Neural crest cell (in vitro differentiated cells): ENCODE measurements at places on chromosomes 11 and 22.

DNA sequence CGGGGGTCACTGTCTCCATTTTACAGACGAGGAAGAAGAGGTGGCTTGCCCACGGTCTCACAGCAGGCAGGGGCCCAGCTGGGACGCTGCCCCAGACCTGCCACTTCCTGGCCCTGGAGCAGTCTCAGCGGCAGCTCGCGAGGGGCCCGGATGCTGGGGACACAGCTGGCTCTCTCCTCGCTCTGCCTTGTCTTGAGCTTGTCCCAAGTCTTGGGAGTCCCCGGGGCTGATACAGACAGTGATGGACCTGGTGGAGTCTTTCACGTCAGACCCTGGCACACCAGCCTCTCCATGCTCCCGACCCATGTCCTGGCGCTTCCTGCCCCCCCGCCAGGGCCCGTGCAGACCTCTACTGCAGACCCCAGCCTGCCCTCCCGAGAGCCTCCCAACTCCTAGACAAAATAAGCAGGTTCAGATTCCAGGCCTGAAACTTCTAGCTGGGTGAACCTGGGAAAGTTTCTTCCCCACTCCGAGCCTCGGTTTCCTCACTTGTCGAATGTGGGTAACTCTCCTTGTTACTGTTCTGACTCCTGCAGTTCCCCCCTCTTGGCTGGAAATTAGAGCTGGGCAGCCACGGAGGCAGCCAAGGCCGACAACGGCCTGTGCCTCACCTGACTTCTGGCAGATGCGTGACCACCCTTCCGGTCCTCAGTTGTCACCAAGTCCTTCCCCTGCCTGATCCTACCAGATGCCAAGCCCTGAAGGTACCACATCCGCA is 145.4 kb downstream of the CACNA1I start:
- peaks cover 53% of the 10 kb centered on the region for H3K27me3 ChIP-seq
- no peak for DNase-seq
- H3K4me1 ChIP-seq: peaks cover 48% of the 10 kb centered on the region
- no peak overlapping the region for H3K27ac ChIP-seq
- no peaks in the 10 kb centered on the region for H3K36me3 ChIP-seq

DNA sequence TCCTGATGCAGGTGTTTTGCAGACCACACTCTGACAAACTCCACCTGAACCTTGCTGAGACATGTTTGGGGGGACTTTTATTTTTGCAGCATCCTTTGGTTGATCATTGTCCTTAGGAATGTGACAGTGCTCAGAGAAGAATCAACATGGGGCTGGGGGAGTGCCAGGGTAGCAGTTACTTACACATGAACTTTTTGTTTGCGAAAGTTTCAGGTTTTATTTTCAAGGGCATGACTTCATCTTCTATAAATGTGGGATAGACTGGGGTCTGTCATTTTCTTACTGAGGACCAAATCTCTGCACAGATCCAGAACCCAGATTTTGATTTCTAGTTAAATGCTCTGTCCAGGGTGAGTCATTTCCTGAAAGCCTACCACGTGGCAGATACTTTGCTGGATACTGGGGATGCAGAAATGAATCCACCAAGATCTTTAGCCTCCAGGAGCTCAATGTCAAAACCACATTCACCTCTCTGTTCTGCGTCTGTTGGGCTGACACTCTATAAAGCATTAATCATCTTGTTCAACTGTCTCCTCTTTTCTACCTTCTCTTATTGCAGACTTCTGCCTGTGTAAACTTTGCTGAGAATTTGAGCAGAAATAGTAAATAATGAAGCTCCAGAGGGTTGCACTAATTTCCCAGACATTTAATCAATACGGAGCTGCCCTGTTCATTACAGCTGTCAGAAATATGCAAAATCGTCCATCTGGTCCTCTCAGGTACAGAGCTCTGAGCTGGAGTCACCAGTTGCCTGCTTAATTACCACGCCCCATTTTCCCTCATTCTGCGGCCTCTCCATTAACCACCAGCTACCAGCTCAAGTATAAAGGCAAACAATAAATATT is 387.9 kb downstream of the MIAT start:
- H3K27me3 ChIP-seq: no peaks in the 10 kb centered on the region
- no peaks in the 10 kb centered on the region for H3K36me3 ChIP-seq
- H3K4me1 ChIP-seq: peaks cover 37% of the 10 kb centered on the region
- no peak for DNase-seq
- no peak overlapping the region for H3K4me3 ChIP-seq
- no peak overlapping the region for H3K27ac ChIP-seq

DNA sequence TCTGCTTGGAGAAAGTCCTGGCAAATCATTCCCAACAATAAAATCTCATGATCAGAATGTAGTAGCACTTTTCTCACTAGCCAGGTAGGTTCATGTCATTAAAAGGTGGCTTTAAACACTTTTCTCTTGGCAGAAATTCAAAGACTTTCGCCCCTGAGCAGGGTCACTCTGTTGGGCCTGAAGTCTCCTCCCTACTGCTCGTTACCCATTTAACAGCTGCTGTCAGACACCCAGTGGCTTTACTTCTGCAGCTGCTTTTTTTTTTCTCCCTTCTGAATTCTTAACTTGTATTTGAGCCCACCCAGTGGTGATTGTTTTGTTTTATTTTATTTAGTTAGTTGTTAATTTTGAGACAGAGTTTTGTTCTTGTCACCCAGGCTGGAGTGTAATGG is 25.0 kb downstream of the ARHGAP8 start:
- no peaks in the 10 kb centered on the region for H3K27me3 ChIP-seq
- peaks cover 4% of the 10 kb centered on the region for H3K36me3 ChIP-seq
- no peak overlapping the region for H3K4me3 ChIP-seq
- no peaks in the 10 kb centered on the region for H3K4me1 ChIP-seq
- no peak overlapping the region for H3K27ac ChIP-seq
- DNase-seq: no peak

DNA sequence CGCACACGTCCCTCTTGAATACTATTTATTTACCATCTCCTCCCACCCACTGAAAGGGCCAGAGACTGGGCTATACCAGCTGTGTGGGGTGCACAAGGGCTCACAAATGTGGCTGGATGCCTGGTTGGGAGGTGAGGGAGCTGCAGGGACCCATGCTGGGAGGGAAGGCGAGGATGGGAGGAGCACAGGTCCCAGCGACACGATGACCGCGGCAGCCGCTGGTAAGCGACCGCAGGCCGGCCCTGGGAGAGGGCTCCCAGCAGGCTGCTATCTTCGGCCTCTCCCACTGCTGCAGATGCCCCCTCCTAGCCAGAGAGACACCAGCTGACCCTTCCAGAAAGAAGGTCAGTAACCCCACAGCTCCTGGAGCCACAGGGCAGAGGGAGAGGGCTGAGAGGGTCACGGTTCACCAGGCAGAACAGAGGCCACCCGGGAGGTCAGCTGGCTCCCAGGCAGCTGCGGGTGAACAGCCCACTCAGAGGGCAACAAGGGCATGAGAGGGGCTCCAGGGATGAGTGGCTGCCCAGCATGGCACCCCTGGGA is 163.9 kb downstream of the CRYBB2 start:
- no peaks in the 10 kb centered on the region for H3K27me3 ChIP-seq
- H3K4me1 ChIP-seq: peaks cover 46% of the 10 kb centered on the region
- DNase-seq: no peak
- H3K36me3 ChIP-seq: peaks cover 2% of the 10 kb centered on the region

- DNase-seq: no peak
- no peak overlapping the region for H3K4me3 ChIP-seq
- H3K27me3 ChIP-seq: no peaks in the 10 kb centered on the region
- no peak overlapping the region for H3K27ac ChIP-seq
Observed at GRCh38 chr11:79039122-79039521, 401.7 kb downstream of the TENM4 start.

DNA sequence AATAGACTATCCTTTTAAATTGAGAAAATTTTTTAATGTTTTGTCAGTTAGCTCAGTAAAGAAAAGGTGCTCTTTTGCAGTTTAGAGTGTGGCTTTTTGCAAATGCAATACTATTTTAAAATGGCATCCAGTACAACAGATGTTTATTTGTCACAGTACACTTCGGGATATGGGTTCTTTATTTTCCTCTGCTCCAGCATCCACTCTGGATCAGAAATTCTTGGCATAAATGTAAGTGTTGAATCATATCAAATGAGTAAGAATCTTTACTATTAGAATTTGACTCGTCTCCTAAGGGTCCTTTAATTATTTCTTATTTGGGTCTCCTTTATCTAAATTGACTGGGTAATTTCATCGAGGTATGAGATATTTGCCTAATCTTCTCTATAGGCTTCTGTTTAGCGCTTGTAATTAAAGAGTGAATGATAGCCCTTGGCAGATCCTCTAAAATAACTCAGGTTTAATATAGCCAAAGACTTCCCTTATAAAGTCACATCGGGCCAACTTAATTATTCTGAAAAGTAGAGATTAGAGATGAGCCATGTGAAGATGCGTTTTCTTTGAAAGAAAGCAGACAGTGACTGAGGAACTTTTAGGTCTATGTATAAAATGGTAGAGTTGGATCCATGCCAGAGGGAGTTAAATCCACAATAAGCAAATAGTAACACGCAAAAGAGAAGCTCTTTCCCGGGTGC is 132.7 kb downstream of the CASP12 start:
- no peak overlapping the region for H3K4me3 ChIP-seq
- no peaks in the 10 kb centered on the region for H3K27me3 ChIP-seq
- no peaks in the 10 kb centered on the region for H3K4me1 ChIP-seq
- DNase-seq: no peak

DNA sequence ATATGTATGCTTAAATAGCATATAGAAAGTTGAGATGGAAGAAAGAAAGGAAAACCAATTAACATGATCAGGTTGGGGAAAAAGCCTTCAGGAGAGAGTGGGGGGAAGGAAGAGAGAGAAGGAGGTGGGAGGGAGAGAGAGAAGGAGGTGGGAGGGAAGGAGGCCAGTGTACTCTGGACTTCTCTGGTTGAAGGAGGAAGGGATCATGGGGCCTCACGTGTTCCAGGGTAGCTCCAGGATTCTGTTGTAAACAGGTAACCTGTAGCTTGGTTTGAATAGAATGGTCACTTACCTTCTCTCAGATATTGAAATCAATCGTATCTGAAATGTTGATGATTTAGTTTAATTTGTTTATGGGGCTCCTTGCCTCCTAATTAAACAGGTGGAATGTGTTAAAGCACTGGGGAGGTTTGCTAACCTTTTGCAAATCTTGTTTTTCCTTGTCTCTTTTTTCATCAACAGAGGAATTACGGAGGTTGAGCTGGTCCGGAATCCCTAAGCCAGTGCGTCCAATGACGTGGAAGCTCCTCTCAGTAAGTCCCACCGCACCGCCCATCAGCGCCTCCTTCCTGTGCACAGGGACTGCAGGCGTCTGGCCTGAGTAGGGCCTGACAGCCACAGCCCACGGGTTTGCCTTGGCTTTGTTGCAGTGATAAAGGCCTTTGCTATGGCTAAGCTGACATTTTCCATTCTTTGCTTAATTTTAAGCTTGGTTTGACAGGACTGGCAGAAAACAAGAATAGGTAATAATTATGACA is 115.9 kb downstream of the TBC1D22A start:
- no peak for DNase-seq
- no peak overlapping the region for H3K27ac ChIP-seq

DNA sequence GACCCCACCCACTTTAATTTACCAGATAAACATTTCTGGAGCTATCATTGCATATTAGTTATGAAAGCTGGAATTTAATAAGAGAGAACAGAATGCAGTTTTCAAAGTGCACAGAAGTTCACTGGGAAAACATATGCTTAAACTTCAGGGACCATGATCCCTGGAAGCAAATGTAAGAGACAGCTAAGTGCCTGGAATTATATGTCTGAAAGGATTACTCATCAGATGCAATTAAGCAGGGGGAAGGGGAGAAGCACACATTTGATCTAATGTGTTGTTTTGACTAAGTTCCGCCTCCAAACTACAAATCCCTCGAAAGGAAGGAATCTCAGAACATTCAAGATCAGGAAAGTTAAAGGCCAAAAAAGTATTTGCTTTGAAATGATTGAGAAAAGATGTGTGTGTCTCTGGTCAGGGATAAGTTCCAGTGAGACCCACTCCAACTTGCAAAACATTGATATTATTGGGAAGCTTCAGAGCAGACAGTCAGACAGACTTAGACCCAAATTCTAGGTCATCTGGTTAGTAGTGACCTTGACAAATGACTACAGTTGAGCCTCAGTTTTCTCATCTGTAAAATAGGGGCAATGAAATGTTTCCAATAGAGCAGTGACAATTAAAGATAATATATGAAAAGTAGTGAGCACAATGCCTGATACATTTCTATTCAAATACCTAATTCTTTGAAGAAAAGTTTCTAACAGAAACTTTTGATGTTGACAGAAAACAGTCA is 147.6 kb downstream of the ME3 start:
- DNase-seq: no peak
- H3K4me1 ChIP-seq: peaks cover 8% of the 10 kb centered on the region
- no peak overlapping the region for H3K4me3 ChIP-seq
- H3K36me3 ChIP-seq: peaks cover 35% of the 10 kb centered on the region

- H3K36me3 ChIP-seq: no peaks in the 10 kb centered on the region
- H3K27me3 ChIP-seq: no peaks in the 10 kb centered on the region
- no peak overlapping the region for H3K27ac ChIP-seq
- no peak for DNase-seq
- H3K4me3 ChIP-seq: no peak overlapping the region
- peaks cover 14% of the 10 kb centered on the region for H3K4me1 ChIP-seq
Observed at GRCh38 chr22:33867118-33867866, 53.0 kb downstream of the LARGE1 start.

DNA sequence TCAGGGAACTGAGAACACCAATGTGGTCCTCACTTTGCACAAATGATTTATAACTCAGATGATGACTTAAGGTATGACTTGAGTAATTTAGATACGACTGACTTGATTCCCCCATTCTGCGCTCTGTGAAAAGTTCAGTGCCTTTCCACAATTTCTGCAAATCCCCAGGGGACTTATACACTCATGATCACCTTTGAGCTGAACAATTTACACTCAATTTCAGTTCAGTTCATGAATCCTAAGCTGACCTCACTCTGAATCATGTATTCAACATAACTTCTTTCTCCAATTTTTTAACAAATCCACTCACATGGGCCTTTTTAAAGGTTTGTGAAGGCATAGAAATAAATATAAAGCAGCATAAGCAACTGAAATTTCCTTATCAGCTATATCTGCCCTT is 274.2 kb downstream of the FAM76B start:
- no peak for DNase-seq
- no peak overlapping the region for H3K4me3 ChIP-seq
- H3K4me1 ChIP-seq: peaks cover 40% of the 10 kb centered on the region
- H3K27me3 ChIP-seq: no peaks in the 10 kb centered on the region
- H3K27ac ChIP-seq: no peak overlapping the region

DNA sequence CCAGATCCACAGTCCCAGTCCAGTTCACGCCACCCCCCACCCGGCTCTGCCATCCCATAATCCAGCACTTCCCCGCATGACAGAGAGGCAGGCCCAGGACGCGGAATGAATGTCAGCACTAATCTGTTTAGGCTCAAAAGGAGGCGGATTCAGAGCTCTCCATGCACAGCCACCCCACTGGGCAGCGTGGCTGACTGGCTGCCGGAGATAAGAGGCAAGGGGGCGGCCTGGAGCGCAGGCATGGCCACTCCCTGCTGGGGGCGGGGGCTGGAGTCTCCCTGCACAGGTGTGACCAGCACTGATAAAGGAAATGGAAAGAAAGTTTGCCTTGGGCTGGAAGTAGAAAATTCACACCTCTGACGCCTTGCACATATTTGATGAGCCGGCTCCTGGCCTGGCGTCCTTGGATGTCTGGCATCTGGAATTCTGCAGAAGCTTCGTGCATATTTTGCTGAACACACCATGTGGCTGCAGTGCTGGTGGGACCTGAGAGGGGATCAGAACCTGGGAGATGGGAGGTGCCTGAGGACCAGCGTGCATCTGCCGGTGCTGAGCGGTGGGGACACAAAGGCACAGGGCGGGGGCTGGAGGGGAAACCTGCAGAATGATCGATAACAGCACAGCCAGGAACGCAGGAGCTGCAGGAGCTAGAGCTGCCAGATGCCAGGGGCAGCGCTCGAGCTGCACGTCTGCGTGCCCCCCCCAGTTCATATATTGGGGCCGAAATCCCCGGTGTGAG is 344.4 kb downstream of the CTTN start:
- peaks cover 6% of the 10 kb centered on the region for H3K27me3 ChIP-seq
- H3K36me3 ChIP-seq: peaks cover 1% of the 10 kb centered on the region
- H3K4me1 ChIP-seq: peaks cover 24% of the 10 kb centered on the region
- H3K4me3 ChIP-seq: no peak overlapping the region
- DNase-seq: no peak
